Lower lobe of right lung (tissue), 2 donors: ENCODE measurements at places on chromosomes 5 and 9. TPM values are rescaled to one million over a fixed set of nuclear protein-coding genes. Genes with fewer than 3 reads are reported as not detected.

The CRHBP gene
- total RNA-seq, result 0.53 TPM

DNA sequence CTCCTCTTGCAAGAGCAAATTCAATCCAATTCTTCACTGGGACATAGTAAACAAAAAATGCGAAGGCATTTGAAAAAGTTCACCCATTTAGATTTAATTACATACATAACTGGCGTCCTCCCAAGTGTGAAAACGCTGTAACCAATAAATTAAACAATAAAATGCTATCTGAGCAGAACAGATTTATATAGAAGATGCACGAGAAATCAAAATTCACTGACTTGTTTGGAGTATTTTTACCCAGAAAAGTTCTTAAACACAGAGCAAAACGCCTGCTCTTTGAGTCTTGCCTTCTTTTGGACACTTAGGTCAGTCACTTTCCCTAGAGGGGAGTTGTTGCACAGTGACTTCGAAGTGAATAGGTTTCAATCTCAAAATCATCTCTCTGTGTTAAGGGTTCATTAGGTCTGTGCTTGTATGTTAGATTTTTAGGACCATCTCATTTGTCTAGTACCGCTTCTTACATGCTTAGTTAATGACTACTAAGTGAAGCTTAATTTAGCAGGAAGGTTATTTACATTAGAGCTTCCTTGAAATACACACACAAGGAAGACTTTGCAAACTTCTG, 1.9 kb downstream of the ALDH1A1 start:
- H3K4me3 ChIP-seq, result peak overlapping the region; percentile 45
- no peaks in the 10 kb centered on the region for H3K36me3 ChIP-seq
- no peaks in the 10 kb centered on the region for H3K27me3 ChIP-seq
- peaks cover 49% of the 10 kb centered on the region for H3K4me1 ChIP-seq
- H3K27ac ChIP-seq, result peak overlapping the region; percentile 74

DNA sequence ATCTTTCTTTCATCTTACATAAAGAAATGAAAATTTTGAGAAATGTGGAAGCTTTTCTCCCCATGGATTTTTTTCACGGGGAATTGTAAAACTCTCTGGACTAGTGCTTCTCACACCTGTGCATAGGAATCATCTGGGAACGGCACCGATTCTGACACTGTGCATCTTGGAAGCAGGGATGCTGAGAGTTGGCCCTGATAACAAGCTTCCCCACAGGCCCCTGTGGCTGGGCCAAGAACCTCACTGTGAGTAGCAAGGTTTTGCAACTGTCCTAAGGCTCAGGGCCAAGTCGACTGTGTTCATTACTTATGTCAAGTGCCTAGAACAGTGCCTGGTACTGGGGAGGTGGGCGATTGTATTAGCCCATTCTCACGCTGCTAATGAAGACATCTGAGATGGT, 107.9 kb upstream of the ICE1 start:
- no peaks in the 10 kb centered on the region for H3K36me3 ChIP-seq
- no peak for DNase-seq
- H3K27ac ChIP-seq, result no peak overlapping the region
- no peaks in the 10 kb centered on the region for H3K4me1 ChIP-seq
- no peaks in the 10 kb centered on the region for H3K27me3 ChIP-seq

DNA sequence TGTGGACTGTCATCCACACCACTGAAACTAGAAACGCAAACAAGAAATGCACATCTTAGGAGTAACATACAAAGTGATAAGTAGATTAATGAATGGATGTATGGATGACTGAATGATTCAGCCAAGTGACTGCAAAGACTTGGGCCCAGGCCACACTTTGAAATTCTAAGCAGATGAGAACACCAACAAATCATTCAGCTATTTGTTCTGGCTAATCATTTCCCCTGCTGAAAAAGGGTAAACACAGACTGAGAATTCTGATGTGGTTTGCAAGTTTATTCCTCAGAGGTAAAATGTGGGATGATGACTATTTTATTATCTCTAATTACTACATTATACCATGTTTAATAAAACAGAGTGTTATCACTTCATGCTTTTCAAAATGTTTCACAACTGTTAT, 163.2 kb upstream of the ADAMTS16 start:
- no peaks in the 10 kb centered on the region for H3K27me3 ChIP-seq
- H3K4me1 ChIP-seq, result no peaks in the 10 kb centered on the region
- no peak overlapping the region for H3K4me3 ChIP-seq
- H3K27ac ChIP-seq, result no peak overlapping the region
- H3K36me3 ChIP-seq, result no peaks in the 10 kb centered on the region

The ANKRD34B gene
- total RNA-seq, result 0.30 TPM

The SREK1 gene
- total RNA-seq, result 60.7 TPM

GRCh38 chr9:73146111-73146815, 5.4 kb upstream of the ANXA1 start:
- no peaks in the 10 kb centered on the region for H3K27me3 ChIP-seq
- DNase-seq, result no peak
- H3K27ac ChIP-seq, result no peak overlapping the region
- H3K36me3 ChIP-seq, result no peaks in the 10 kb centered on the region

GRCh38 chr5:177466861-177467260, 6.6 kb downstream of the DBN1 start:
- H3K27ac ChIP-seq, result no peak overlapping the region
- H3K4me1 ChIP-seq, result peaks cover 13% of the 10 kb centered on the region
- H3K27me3 ChIP-seq, result peaks cover 1% of the 10 kb centered on the region
- no peak for DNase-seq
- peaks cover 29% of the 10 kb centered on the region for H3K36me3 ChIP-seq
- no peak overlapping the region for H3K4me3 ChIP-seq

GRCh38 chr5:72152545-72152944, 45.3 kb downstream of the MAP1B start:
- H3K36me3 ChIP-seq, result no peaks in the 10 kb centered on the region
- no peak for DNase-seq
- no peak overlapping the region for H3K4me3 ChIP-seq

DNA sequence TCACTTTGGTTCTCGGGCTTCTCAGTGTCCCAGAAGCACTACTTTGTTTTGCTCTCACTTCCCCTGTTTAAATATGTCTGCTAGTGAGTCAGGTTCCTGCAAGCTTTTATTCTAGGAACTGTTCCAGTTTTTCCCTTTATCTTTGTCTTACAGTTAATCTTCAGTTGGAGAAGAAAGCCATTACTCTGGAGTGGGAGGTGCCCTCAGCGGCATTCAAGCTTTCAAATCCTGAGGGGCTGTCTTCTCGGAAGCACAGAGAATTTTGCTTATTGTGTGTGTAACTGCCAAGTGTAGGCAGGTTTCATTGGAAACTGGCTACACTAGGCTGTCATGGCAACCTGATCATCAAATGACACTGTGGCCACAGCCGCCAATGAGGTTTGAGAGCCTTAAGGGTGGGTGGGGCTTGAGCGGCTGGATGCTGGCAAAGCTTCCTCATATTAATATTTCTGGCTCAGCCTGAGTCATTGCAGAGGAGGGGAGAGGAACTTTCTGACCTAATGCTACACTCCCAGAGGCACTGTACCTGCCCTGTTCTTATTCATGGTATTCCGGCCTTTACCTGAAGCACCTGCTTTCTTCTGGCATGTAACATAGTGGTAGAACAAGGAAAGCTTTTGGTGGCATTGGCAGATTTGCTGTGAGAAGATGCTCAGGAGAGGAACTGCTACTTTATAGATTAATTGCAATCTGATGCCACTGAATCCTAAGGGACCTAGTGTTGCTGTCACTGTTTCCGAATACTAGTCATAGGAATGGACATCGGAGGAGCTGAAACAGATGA, 26.3 kb downstream of the SLC25A25 start:
- peak; percentile 93 for DNase-seq
- peak overlapping the region; percentile 27 for H3K4me3 ChIP-seq
- H3K27ac ChIP-seq, result peak overlapping the region; percentile 95
- no peaks in the 10 kb centered on the region for H3K36me3 ChIP-seq
- H3K27me3 ChIP-seq, result no peaks in the 10 kb centered on the region
- H3K4me1 ChIP-seq, result peaks cover 81% of the 10 kb centered on the region

GRCh38 chr9:119157196-119157595, 212.0 kb downstream of the BRINP1 start:
- H3K36me3 ChIP-seq, result no peaks in the 10 kb centered on the region
- no peaks in the 10 kb centered on the region for H3K27me3 ChIP-seq
- no peak overlapping the region for H3K4me3 ChIP-seq
- H3K27ac ChIP-seq, result no peak overlapping the region

The SURF2 gene
- total RNA-seq, result 15.2 TPM

GRCh38 chr9:92970467-92970923, 23.2 kb downstream of the FGD3 start:
- no peak overlapping the region for H3K4me3 ChIP-seq
- H3K27ac ChIP-seq, result peak overlapping the region; percentile 64
- peaks cover 40% of the 10 kb centered on the region for H3K4me1 ChIP-seq
- DNase-seq, result no peak

The ECM2 gene
- 9.4 TPM for total RNA-seq

DNA sequence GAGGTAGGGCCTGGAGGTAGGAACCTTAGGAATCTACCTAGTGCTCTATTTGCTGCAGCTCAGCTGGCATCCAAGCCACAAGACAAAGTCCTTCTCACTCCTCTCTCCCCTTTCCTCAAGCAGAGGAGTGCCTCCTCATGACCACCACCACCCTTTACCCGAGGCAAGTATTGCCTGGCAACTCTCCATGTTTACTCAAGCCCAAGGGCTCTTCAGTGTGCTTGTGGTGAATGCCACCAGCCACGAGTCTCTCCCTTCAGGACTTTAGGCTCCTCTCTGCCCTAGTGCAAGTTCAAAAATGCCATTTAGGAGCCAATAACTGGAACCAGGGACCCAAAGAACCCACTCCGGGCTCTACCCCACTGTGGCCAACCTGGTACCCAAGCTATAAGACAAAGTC, 514.5 kb upstream of the RGMB start:
- no peak overlapping the region for H3K27ac ChIP-seq
- no peaks in the 10 kb centered on the region for H3K27me3 ChIP-seq
- DNase-seq, result peak; percentile 61
- no peaks in the 10 kb centered on the region for H3K36me3 ChIP-seq
- H3K4me1 ChIP-seq, result no peaks in the 10 kb centered on the region

DNA sequence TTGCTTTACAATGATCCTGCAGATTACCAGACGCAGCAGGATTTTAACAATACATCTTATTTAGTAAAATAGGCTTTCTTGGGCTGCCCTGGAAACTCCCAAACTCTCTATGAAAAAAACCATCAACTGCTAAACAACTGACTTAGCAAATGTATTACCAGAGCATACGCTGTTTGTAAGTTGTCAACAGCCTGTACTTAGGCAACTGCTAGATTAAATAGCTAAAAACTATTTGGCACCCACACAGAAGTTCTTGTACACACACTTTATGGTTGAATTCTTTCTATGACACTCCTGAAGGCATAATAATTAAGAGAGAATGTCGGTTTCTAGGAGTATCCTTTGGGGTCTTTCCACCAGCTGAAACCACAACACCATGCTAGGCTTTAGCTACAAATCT, 123.9 kb downstream of the FBXO38 start:
- no peaks in the 10 kb centered on the region for H3K36me3 ChIP-seq
- no peak for DNase-seq
- H3K27me3 ChIP-seq, result no peaks in the 10 kb centered on the region
- H3K27ac ChIP-seq, result no peak overlapping the region
- H3K4me3 ChIP-seq, result no peak overlapping the region

DNA sequence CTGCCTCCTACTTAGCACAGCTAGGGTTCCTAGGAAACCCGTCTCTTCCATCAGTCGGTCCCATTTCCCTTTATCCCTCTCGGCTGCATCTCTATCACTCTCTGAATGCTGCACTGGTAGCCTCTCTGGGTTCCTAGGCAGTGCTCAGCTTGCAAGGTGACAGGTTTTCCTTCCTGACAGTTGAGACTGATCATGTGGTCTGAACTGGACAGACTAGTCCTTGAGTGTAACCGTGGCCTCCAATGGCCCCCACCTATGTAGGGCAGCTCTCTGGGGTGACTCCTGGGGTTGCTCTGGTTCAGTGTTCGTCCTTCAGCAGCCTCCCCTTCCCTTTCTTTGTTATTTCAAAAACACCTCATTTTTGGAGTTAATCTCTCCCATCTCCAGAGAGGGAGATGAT, 3.8 kb downstream of the TMEM8B start:
- no peaks in the 10 kb centered on the region for H3K27me3 ChIP-seq
- H3K4me3 ChIP-seq, result no peak overlapping the region
- no peak for DNase-seq
- H3K4me1 ChIP-seq, result peaks cover 48% of the 10 kb centered on the region
- peak overlapping the region; percentile 65 for H3K27ac ChIP-seq
- H3K36me3 ChIP-seq, result no peaks in the 10 kb centered on the region

- H3K36me3 ChIP-seq, result peaks cover 96% of the 10 kb centered on the region
- no peaks in the 10 kb centered on the region for H3K27me3 ChIP-seq
- no peaks in the 10 kb centered on the region for H3K4me1 ChIP-seq
- no peak overlapping the region for H3K4me3 ChIP-seq
These were observed 35.3 kb downstream of the NDFIP1 start for GRCh38 chr5:142143878-142144277.

DNA sequence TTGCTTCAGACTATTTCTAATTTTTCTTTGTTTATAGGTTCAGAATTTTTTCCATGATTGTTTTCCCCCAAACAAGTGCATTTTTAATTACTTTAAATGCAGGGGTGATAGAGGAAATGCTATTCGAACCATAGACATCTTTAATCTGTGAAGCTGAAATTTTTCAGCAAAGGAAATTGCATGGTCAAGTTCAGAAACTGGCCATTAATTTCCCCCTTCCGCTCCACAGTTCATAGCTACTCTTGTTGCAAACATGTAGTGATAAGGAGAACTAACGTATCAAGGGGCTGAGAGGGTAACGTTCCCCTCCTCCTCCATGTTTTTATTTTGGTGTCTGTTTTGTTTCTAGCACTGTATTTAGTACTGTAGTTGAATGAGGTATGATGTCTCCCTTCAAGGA, 3.4 kb upstream of the ROPN1L start:
- no peak overlapping the region for H3K4me3 ChIP-seq
- H3K4me1 ChIP-seq, result peaks cover 19% of the 10 kb centered on the region
- no peak overlapping the region for H3K27ac ChIP-seq
- DNase-seq, result no peak
- no peaks in the 10 kb centered on the region for H3K27me3 ChIP-seq

GRCh38 chr5:95644351-95645042, 2.1 kb upstream of the RFESD start:
- no peaks in the 10 kb centered on the region for H3K36me3 ChIP-seq
- peak overlapping the region; percentile 7 for H3K27ac ChIP-seq
- H3K4me3 ChIP-seq, result no peak overlapping the region
- H3K4me1 ChIP-seq, result peaks cover 23% of the 10 kb centered on the region
- no peak for DNase-seq
- no peaks in the 10 kb centered on the region for H3K27me3 ChIP-seq

The TAL2 gene
- not detected for total RNA-seq

DNA sequence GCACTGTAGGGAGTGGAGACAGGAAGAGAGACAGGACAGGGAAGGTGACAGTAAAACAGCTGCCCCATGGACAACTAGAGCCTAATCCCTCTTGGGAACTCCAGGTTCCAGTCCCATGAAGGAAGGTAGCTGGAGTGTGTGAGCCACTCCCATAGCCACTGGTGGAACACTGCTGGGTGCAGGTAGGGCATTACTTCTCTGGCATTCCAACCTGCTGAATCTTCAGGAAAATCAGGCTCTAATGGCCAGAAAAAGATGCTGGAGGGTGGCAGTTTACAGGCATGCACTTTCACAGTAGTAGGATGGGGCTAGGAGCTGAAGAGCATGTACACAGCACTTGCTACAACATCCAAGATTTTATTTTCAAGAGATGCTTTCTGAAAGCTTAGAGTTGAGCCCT, 259.4 kb downstream of the AUH start:
- no peak overlapping the region for H3K4me3 ChIP-seq
- no peaks in the 10 kb centered on the region for H3K36me3 ChIP-seq
- peaks cover 24% of the 10 kb centered on the region for H3K4me1 ChIP-seq
- H3K27me3 ChIP-seq, result no peaks in the 10 kb centered on the region

The ZFP62 gene
- total RNA-seq, result 28.3 TPM
